ENCODE measurements at places on chromosomes 7 and 10. TPM values are rescaled to one million over a fixed set of nuclear protein-coding genes. Genes with fewer than 3 reads are reported as not detected.

DYNC1I1 gene
- total RNA-seq, result 0.89 TPM

TUBB8 gene
- 0.13 TPM for total RNA-seq

CCDC126 gene
- 3.9 TPM for total RNA-seq

ZNF511 gene
- 40.7 TPM for total RNA-seq

TMEM273 gene
- total RNA-seq, result 3.1 TPM

NPFFR1 gene
- total RNA-seq, result not detected

CYP2C19 gene
- not detected for total RNA-seq

UBTD1 gene
- 29.5 TPM for total RNA-seq

FGFBP3 gene
- 0.33 TPM for total RNA-seq

NOD1 gene
- total RNA-seq, result 21.9 TPM

AKR1C4 gene
- total RNA-seq, result not detected

TEX36 gene
- not detected for total RNA-seq

CPVL gene
- total RNA-seq, result 2.6 TPM

ARHGEF35 gene
- total RNA-seq, result 0.73 TPM

TAC1 gene
- not detected for total RNA-seq

SUN3 gene
- total RNA-seq, result not detected

LRIT1 gene
- not detected for total RNA-seq

GBX1 gene
- total RNA-seq, result not detected

PRKG1 gene
- total RNA-seq, result 0.33 TPM

ENO4 gene
- not detected for total RNA-seq

INTS1 gene
- 65.2 TPM for total RNA-seq

OR2A1 gene
- total RNA-seq, result not detected

VPS37D gene
- 1.8 TPM for total RNA-seq

SPDYE3 gene
- total RNA-seq, result 0.05 TPM

IGFBP3 gene
- total RNA-seq, result 71.4 TPM
